ENCODE measurements at places on chromosomes 11 and 22.
A peak's percentile ranks its signal among the peaks of the same experiment; 100 is the strongest.

- DNase-seq: no peak
Measured at GRCh38 chr11:118084247-118084646, 2.5 kb downstream of the SMIM35 start.

DNA sequence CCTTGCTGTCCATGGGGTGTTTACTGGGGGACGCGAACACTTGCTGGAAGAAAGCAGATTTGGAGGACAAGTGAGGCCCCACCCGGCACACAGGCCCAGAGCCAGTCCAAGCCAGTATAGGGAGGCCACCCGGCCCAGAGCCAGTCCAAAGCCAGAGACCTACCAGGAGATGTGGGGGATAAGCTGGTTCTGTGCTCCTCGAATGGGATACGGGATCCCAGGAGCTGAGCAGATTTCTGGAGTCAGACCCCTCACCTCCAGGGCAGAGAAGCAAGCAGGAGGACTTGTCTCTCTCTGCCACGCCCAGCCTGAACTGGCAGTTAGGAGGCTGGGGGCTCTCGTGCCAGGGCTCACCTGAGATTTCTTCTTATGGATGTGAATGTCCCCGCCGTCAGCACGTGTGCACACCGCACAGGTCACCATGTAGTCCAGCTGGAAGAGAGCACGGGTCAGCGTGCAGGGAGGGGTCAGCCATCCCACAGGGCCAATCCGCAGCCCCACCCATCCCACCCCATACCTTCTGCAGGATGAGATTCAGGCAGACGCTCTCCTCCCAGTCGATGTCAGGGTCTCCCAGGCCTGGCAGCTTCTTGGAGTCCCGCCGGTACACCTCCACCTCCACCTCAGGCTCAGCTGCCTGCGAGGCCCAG, 35.3 kb downstream of the KIAA0930 start:
- no peak for DNase-seq

- DNase-seq: no peak
Measured at GRCh38 chr22:45626198-45626651, 45.4 kb upstream of the ATXN10 start.

DNA sequence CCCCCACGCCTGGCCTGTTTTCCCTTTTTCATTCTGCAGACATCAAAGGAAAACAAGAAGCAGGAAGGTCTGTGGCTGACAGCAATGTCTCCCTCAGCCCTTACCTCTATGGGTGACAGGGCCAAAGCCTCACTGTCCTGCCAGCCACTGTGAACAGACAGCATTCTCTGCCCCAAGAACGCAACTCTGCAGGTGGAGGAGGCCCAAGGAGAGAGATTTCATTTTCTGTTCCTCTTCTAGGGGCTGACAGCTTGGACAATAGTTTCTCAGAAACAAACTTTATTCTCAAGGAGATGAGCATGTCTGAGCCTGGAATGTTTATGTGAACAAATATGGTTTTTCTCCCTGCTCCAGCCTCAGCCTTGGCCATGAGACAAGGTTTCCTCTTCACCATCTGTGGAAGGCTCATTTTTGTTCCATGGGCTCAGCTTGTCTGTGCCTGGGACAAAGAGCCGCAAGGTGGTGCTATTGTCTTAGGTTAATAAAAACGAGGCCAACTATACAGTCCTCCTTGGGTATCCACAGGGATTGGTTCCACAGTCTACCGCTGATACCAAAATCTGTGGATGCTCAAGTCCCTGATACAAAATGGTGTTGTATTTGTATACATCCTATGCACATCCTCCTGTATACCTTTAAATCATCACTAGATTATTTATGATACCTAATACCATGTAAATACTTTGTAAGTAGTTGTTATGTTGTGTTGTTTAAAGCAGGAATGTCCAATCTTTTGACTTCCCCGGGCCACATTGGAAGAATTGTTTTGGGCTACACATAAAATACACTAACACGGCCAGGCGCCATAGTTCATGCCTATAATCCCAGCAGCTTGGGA, 5.8 kb downstream of the PIWIL3 start:
- DNase-seq: peak; percentile 29

GRCh38 chr22:17199003-17199731, 20.1 kb downstream of the ADA2 start:
- no peak for DNase-seq

DNA sequence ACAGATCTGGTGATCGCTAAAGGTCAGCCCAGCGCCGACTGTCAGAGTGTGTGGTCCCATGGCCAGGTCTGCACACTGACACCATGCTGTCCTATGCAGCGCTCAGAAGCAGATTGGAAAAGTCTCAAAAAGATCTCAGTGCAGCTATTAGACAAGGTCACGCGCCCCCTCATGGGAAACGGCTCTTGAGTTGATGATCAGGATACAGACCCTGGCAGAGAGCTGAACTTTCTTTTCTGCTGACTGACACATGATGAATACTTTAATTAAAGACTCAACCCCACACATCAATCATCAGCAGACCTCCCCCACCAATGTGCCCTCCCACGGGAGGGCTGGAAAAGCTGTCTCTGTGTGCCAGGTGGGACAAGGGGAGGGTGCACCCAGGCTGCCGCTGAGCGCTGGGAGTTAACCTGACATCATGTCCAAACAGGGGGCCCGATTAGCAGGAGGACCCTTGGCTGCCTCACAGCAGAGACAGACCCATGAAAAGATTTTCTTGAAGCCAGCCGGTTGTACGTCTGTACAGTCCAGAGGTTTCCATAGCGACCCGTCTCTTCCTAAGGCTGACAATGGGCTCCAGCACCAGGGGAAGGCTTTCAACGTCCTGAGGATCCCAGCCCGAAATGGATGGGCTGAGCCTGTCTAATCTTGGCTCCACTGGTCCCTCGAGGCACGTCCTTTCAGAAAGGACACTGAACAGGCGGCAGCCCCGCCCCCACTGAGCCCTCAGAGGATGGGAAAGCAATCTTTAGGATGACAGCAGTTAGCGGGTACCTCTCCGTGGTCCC, 26.9 kb downstream of the RASD2 start:
- DNase-seq: no peak

Data from astrocyte of the cerebellum (primary cell).